ENCODE measurements at places on chromosomes 13 and 19.

DNA sequence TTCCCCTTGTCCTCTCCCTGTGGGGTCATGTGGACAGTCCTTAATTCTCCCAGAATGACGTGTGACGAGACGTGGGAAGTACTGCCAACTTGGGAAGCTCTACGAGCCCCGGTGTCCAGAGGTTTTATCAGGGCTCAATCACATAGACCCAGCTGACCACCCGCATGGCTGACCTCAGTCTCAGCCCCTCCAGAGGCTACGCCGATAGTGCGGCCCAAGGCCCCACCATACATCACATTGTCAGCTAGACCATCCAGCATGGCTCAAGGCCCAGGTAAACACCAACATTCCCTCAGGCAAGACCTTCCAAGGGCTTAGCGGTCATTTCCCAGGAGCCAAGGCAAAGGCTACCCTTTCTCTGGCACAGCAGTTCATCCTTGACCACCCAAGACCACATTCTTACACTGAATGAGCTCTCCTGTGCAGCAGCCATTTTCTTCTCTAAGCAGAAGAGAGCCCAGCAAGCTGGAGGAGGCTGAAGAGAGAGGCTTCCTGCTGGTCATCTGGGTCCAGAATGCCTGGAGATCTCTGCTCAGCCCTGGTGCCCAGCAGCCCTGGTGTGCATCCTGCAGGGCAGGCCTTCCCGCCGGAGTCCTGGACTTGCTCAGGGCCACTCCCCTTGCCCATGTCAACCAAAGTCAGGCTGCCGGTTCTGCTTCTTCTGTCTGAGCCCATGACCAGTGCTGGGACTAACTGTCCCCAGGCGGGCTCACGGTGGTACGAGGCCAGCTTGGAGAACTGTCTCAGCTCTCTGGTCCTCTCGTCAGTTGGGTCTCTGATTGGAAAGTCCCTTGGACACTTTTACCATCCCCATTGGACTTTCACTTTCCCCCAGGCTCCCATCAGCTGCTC lies 7.9 kb upstream of the F10 start:
- DNase-seq, result peak; percentile 32

GRCh38 chr13:20704459-20705069 lies 1.1 kb downstream of the IL17D start:
- no peak for DNase-seq

DNA sequence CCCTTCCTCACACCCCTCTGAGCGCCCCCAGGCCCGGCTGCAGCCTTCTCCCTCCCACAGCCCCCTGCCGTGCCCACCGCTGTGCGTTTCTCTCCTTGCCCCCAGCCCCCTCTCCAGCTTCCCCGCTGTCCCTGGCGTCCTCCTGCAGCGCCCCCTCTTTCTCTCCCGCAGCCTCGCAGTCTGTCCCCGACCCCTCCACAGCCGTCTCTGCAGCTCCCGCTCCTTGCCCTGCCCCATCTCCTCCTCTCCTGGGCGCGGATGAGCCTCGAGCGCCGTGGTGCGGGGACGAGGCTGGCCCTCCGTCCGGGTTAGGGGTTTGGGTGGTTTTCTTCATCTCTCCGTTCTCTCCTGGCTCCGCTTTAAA lies 1.1 kb downstream of the KMT5C start:
- DNase-seq, result no peak

GRCh38 chr19:15175609-15176008 lies 25.2 kb downstream of the NOTCH3 start:
- no peak for DNase-seq

- peak; percentile 93 for DNase-seq
These were observed 64.9 kb downstream of the GADD45B start for GRCh38 chr19:2540646-2541454.

DNA sequence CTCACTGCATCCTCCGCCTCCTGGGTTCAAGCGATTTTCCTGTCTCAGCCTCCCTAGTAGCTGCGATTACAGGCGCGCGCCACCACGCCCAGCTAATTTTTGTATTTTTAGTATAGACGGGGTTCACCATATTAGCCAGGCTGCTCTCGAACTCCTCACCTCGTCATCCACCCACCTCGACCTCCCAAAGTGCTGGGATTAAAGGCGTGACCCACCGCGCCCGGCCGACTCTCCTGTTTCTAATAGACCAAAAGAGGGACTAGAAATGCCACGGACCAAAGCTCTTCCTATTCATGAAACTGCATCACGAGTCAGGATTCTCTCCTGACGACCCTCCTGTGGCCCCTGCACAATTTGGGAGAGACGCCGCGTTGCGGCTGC lies 563 bp downstream of the ZNF43 start:
- peak; percentile 67 for DNase-seq

GRCh38 chr19:43430142-43430710 lies 15.5 kb downstream of the TEX101 start:
- DNase-seq, result no peak

- DNase-seq, result no peak
These were observed 787.9 kb upstream of the KLHL1 start for GRCh38 chr13:70896136-70896535.

All from tibial artery (tissue), 4 donors.